ENCODE measurements at places on chromosomes 5 and 9.

DNA sequence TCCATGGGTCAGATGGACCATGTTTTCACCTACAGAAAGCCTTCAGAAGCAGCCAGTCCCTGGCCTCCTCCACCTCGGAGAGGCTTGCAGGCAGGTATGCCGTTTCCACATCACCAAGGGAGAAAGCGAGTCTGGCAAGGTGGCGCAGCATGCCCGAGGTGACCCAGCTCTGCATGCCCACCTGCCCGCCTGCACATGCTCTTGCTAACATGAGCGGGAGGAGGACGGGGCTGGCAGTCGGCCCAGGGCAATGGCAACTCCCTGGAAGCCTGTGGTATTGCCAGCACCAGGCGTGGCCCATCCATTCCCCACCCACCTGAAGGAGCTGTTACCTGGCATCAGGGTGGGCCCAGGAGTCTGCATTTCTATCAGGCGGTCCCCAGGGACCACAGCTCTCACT is 3.3 kb upstream of the NINJ1 start:
- no peak for DNase-seq

- DNase-seq: peak; percentile 54
Measured at GRCh38 chr9:132877824-132878694, at the start of gene AK8. Gene AK8 (minus strand): TSS chr9:132878284. CDS start chr9:132878255, 29 bp downstream.

- DNase-seq: no peak
Measured at GRCh38 chr9:110933350-110934001, 104.8 kb downstream of the LPAR1 start.

GRCh38 chr9:16426716-16427115 is 443.8 kb downstream of the BNC2 start:
- DNase-seq: no peak

DNA sequence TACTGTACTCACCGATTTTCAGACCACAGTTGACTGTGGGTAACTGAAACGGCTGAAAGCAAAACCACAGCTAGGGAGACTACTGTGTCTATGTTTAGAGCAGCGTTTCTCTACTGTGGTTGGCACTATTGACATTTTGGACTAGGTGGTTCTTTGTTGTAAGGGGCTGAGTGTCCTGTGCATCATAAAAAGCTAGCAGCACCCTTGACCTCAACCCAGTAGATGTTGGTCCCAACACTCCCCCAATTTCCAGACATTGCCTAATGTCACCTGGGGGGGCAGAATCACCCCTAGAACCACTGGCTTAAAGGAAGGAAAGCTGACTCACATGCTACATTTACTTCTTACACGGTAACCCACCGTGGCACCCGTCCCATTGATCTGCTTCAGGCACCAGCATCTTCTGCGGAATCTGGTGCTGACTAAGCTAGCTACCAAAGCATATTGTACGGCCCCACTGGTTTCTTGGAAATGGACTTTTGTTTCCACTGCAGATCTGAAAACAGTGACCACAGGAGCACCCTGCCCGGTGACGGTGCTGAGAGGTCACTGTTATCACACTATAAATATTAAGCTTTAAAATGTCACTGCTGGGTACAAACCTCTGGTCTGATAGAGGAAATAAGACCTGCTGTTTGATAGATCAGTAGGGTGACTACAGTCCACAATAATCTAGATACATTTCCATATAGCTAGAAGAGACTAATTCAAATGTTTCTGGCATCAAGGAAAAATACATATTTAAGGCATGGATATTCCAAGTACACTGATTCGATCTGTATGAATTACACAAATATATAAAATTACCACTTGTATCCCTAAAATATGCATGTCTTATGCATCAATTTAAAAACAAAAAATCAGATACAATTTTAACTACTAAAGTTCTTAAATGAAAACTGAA is 151.4 kb downstream of the HSD17B3 start:
- DNase-seq: no peak

DNA sequence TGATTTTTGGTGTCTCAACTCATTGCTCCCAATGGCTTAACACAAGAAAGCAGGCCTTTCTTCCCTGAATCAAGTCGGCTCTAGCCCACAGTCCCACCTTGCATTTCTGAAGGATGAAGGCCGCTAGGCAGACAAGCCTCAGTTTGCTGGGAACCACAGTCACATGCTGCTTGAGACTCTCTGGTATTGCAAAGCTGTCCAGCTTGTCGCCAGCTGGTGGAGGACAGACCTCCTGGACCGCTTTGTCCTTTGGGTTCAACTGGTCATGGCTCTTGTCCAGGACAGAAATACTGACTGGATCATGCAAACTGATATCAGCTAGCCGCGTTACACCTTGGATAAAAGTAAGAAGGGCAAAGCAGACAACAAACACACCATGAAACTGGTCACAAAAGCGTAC is 23.1 kb downstream of the DDX31 start:
- no peak for DNase-seq

GRCh38 chr5:80387063-80387768 is 20.6 kb upstream of the ZFYVE16 start:
- DNase-seq: no peak

All from T1000 (cell line).